ENCODE measurements at places on chromosomes 11 and 22.

DNA sequence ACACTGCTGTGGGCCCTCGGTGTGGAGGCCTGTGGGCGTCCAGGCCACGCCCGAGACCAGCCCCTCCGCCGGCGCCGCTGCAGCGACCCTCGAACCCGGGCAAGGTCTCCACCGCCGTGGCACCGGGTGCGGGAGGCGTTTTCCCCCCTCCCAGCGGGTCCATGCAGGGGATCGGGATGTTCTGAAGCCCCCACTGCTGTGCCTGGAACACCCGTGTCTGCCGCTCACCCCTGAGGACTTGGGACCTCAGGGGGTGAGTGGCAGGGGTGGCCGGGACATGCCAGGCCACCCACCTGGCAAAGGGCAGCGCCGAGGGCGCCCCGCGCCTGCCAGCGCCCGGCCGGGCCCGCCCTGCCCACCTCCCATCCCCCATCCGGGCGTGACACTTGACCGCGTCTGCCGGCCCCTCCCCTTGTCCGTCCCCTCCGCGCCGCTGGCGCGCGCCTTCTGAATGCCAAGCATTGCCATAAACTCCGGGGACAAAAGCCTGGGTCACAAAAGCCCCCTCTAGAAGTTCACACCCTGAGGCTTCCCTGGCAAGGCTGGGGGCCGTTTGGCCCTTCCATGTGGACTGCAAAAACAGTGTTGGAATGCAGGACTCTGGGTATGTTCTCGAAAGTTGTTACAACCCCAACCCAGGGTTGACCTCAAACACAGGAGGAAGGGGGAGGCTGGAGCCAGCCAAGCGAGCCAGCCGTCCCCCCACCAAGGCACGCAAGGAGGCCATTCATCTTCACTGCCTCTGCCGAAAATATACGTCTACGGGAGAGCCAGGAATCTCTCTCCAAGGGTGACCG, 819 bp upstream of the KCNQ1OT1 start:
- no peak for DNase-seq

DNA sequence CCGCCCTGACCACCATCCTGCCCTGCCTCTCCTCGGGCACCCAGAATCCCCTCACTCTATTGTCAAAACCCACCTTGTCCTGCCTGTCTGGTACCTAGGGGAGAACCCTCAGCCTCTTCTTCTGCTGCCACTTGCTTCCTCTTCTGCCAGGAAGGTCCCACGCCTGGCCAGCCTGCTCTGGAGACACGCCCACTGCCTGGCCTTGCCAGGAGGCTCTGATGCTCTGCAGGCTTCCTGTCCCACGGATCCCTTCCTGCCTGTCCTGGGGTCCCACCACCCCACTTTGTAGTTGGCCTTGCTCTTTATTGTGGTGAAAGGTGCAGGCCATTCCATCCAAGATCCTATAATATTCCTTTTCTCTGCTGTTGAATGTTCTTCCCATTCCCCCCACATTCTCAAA, 63.4 kb downstream of the BMAL1 start:
- no peak for DNase-seq

GRCh38 chr22:26428515-26429457, at the start of gene ASPHD2:
Gene ASPHD2 (plus strand): TSS chr22:26429260. CDS start chr22:26433616, 4,356 bp downstream.
- no peak for DNase-seq

- DNase-seq = no peak
Observed at GRCh38 chr11:44805596-44805995, 78.8 kb downstream of the TSPAN18 start.

GRCh38 chr11:118689503-118689851, 10.0 kb upstream of the TREH start:
- no peak for DNase-seq

- no peak for DNase-seq
Observed at GRCh38 chr22:32917577-32918354, 116.3 kb downstream of the TIMP3 start.

DNA sequence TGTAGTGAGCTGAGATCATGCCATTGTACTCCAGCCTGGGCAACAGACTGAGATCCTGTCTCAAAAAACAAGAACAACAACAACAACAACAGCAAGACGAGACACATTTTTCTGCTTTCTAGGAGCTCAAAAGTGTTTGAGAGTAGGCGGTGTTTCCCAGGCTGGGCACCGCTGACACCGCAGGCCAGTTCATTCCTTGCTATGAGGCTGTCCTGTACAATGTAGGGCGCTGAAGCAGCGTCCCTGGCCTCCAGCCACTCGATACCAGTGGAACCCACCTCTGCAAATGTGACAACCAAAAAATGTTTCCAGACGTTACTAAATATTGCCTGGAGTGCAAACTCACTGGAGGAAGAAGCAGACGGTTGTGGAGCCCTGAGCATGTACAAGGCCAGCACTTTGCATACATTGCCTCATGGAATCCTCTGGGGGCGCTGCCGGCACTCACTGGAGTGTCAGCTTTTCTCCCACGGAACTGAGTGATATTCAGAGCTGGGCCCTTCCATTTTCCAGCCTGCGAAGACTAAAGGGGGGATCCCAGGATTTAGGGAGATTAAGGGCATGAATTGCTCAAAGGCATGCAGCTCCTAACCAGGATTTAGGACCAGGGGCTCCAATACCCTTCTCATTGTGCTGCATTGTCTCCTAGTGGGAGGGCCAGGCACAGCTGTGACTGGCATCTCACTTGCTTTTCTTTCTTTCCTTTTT, 5.8 kb upstream of the MIEF1 start:
- DNase-seq = no peak

GRCh38 chr22:48498526-48499331, 1328.9 kb downstream of the BRD1 start:
- no peak for DNase-seq

- DNase-seq = no peak
Observed at GRCh38 chr22:21978564-21979386, 3.8 kb downstream of the TOP3B start.

DNA sequence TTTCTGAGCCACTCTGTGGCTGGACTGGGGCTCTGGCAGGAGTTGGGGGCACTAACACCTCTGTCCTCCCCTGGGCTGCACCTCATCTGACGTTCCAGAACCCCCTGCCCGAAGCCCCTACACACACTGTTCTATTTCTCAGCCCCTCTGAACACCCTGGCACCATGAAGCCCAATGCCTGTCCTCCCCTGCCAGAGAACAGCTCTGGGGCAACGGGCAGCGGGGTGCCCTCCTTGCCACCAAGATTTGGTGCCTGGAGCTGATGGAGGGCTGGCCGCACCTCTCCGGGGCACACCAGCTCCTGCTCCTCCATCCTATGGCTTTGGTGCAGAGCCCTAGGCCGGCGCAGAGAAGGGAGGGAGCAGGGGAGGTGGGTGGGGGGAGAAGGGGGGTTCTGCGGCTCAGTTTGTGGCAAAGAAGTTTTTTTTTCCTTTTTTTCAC, 16.3 kb downstream of the DUSP8 start:
- DNase-seq = no peak

- DNase-seq = no peak
Observed at GRCh38 chr22:45318168-45318557, 8.4 kb downstream of the FAM118A start.

- DNase-seq = no peak
Observed at GRCh38 chr11:5473921-5474320, 14.6 kb upstream of the OR52D1 start.

DNA sequence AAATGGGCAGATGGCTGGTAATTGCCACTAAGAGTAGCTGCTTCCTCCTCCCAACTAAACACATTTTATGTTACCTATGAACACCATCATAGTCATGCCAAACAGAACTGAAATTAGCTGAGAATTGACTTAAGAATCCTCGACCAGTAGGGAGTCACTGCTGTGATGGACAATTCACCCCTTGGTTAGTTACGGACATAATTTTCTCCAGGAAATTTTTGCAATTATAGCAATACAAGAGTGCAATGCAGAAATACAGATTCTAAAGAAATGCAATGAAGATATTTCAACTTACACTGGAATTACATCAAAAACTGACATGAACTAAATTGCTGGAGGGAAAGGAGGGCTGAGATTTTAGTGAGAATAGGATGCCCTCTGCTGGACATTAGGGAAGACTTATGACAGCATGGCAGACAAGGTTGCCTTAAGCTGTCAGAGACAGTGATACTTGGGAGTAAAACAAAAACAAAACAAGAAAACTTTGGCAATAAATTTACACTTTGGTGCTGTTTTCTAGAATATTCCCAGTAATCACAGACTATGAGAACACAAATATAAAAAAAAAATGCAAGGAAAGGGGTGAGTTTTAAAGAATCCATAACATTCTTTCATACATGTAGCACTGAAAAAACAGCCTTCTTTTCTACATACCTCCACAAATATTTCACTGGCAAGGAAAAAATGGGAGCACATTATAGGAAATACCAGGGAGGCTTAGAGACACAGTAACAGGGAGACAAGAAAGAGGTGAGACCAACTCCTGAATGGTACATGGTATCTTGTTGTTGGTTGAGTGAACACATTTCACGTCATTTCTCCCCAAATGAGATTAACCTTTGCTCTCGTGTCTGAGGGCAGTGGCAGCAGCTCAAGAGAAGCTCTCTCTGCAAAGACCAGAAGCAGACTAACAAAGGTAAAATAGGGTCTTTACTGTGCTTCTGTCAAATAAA, 11.2 kb upstream of the PPP2R1B start:
- no peak for DNase-seq

DNA sequence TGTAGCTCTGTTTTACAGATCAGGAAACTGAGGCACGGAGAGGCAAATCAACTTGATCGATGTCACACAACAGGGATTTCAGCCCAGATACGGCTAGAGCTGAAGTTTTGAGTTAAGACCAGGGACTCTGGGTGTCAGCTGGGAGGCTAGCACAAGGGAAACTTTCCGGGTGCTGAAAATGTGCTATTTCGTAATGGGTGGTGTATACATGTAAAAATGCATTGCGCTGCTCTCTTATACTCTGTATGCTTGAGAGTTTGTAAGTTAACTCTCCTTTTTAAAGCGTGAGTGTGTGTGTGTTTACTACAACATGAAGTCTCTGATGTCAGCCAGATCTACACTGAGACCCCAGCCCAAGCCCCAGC, 227.6 kb downstream of the MN1 start:
- DNase-seq = no peak

DNA sequence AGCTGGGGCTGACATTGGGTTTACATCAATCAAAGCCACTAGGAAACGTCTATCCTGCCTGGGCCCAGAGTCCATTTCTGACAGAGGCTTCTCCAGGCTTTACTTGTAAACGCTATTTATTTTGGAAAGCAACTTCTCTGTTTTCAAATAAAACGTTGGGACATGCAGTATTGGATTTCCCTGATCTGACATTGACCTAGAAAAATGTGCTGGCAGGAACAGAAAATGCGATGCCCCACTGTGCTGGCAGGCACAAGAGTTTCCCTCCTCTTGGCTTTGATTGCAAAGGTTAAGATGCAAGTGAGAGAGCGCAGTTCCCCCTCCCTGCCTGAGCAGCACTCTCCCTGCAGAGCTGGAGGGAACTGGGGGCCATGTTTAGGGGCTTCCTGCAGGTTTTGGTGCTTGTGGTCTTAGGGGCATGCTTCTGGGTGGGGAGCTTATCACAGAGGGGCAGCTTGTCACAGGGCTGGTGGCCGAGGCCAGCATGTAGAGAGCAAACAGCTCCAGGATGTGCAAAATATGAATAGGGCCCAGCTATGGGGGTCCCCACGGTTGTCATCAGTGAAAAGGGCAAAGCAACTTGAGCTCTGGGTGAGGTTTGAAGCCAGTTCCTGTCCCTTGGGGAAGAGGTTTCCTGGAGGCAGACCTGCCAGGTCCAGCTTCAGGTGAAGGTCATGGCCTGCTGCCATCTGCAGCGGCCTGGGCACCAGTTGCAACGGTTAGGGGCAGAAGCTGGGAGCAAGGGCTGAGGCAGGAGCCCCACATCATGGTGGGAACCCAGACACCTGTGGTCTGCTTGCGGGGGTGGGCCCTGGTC, 42.3 kb upstream of the DKK3 start:
- DNase-seq = no peak

- DNase-seq = no peak
Observed at GRCh38 chr11:45750439-45750838, 54.5 kb upstream of the SLC35C1 start.
